ENCODE measurements at places on chromosomes 5 and 9.

DNA sequence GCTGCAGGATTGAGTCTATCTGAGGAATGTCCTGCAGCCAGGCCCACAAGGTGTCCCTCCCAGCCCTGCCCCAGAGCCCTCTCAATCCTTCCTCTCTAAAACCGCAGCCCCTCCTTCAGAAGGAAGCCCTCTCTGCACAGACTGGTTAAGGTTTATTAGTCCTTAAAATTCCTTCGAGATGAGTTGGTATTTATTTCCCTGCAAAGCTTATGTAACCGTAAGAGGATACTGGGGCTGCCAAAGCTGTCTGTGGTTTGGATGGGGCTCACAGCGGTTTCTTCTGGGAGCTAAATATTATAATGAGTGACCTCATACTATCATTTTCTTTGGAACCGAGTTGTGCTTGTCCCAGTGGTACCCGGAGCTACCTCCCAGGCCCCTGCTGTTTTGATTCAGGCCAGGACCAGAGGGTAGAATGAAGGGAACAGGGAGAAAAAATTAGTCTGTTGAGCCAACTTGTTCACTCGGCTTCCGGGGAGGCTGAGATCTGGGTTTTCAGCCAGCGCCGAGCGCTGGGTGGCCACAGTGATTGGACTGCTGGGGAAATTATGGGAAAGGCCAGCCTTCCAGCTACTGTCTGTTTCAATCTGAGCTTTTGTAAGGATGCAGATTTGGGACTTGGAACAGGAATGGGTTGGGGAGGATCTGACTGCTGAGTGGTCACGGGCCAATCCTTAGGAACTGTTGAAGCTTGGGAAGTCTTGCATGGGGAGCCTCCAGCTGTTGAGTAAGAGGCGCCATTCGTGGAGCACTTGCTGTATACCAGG lies 107.5 kb downstream of the NDFIP1 start:
- DNase-seq: no peak

- no peak for DNase-seq
These were observed 243.2 kb downstream of the BRINP1 start for GRCh38 chr9:119126040-119126439.

DNA sequence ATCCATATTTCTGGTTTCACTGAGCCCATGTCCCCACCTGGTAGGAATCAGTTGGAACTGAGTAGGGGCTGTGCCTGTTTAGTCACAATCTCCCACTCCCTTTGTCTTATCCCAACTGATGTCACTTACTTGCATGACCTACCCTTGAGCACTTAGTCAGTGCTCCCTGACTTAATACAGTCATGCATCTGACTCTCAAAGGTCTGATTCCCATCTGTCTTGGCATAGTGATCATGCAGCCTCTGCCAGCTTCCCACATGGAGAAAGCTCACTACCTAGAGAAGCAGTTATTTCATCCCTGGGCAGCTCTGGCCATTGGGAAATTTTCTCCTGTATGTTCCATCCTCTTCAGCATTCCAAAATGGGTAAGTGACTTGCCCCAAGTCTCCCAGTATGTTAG lies 24.8 kb downstream of the ABLIM3 start:
- no peak for DNase-seq

DNA sequence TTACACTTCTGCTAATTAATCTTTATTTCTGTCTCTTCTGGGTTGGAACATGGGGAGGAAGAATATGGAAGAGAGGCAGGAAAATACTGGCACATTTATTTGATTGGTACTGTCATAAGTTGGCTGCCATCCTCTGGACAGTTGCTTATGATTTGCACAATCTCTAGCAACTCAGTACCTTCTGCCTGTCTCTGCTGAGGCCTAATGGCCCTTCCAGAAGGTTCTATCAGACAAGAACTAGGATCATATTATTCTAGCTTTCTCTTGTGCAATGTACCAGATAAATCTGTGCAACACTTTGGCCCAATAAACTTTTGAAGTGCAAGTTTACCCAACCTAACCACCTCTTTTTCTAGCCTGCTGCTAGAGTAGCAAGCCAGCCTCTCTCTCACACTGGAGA lies 335.0 kb downstream of the ARRDC3 start:
- DNase-seq: no peak

GRCh38 chr9:82034956-82035731 lies 46.6 kb downstream of the SPATA31D1 start:
- no peak for DNase-seq

GRCh38 chr5:179912386-179912785 lies 4.7 kb upstream of the TBC1D9B start:
- no peak for DNase-seq

- DNase-seq: no peak
These were observed 2.6 kb upstream of the SMC5 start for GRCh38 chr9:70256123-70256551.

DNA sequence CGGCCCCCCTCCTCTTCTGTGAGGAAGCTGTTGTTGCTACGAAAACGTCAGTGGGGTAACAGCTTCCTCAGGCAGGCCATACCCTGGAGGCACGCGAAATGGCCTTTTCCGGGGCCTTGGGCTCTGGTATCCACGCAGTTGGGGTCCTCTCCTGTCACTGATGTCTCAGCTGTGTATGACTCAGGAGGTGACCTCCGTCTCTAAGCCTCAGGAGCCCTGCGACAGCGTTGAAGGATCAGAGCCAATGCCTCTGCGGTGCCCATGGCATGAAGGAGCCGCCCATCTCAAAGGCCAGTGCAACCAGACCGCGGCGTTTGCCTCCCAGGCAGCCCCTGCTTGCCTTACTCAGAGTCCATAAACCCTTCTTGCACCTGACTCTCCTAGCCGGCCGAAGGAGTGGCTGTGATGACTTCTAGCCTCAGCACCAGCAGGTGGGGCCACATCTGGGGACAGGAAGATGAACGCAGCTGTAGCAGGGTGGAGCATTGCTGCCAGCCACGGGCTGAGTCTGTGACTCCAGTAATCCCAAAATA lies 1.0 kb upstream of the MXD3 start:
- DNase-seq: no peak

Data from C1 segment of cervical spinal cord (tissue), 14 donors.